ENCODE measurements at places on chromosomes 1 and 21.

- no peaks in the 10 kb centered on the region for H3K27me3 ChIP-seq
- H3K4me3 ChIP-seq: no peak overlapping the region
- H3K4me1 ChIP-seq: peaks cover 46% of the 10 kb centered on the region
- no peaks in the 10 kb centered on the region for H3K36me3 ChIP-seq
- DNase-seq: no peak
Observed at GRCh38 chr1:2209400-2210083, 15.0 kb upstream of the FAAP20 start.

DNA sequence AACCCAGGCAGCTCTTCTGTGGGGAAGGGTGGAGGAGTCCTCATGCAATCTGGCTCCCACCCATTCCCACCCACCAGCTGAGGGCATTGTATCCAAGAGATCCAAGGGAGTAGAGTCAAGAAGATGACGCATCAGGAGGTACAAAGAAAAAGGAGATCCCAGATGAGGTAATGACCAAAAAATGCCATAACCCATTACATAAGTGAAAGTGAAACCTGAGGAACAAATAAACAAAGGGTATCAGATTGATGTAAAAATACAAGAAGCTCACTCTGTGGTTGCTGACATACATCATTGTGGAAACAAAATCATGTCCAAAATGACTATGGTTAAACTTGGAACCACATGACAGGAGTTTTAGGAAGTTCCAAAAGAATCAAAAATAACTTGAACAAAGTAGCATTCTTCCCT lies 42.5 kb downstream of the CCN1 start:
- H3K36me3 ChIP-seq: 0 out of 2 replicates have a peak, but pooled peaks cover 4% of the 10 kb centered on the region
- H3K4me3 ChIP-seq: no peak overlapping the region
- peak overlapping the region; percentile 59 for H3K27ac ChIP-seq
- peak; percentile 89 for DNase-seq
- peaks cover 10% of the 10 kb centered on the region for H3K4me1 ChIP-seq

DNA sequence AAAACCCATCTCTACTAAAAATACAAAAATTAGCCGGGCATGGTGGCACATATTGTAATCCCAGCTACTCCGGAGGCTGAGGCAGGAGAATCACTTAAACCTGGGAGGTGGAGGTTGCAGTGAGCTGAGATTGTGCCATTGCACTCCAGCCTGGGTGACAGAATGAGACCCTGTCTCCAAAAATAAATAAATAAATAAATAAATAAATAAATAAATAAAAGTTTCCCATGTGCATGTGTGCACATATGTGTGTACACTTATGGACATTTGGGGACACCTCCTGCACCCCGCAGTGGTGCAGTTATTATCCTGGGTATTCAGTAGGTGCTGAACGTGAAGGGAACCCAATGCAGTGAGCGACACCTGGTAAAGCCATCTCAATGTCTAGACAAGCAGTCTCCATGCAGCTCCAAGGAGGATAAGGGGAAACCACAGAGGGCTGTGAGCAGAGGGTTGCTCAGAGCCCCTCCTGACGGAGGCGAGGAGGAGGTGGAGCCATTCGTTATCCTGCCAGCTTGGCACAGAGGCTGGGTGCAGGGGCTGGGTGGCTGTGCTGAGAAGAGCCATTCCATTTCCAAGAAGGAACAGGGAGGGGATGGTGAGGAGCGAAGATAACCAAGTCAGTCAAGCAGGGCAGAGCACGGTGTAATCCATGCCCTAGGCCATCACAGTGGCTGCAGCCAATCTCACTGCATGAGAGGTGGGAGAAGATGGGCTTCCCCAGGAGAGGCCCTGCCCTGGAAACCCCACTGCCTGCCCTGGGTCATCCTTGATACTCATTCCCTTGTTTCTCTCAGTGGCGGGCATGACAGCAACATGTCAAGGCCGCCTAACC lies 25.6 kb downstream of the UBIAD1 start:
- H3K27ac ChIP-seq: no peak overlapping the region
- H3K36me3 ChIP-seq: no peaks in the 10 kb centered on the region
- no peak overlapping the region for H3K4me3 ChIP-seq
- DNase-seq: no peak
- no peaks in the 10 kb centered on the region for H3K27me3 ChIP-seq

DNA sequence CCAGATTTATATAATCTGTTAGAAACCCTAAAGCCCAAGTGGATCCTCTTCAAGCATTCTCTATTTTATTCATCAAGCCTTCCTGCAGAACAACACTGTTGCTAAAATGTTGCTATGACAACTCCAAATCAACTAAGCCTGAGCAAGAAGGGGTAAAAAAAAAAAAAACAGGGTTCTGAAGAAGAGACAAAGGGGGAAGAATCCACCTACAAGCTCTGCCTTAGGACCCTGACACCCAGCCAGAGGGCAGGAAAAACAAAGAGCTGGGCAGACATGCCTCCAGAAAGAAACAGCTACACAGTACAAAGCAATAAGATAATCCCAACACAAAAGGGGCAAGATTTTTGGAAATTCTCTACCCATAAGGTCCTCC lies 1.3 kb downstream of the USF1 start:
- peak overlapping the region; percentile 91 for H3K4me3 ChIP-seq
- H3K27me3 ChIP-seq: no peaks in the 10 kb centered on the region
- peak; percentile 64 for DNase-seq

GRCh38 chr1:6088956-6089355 lies 43.3 kb downstream of the KCNAB2 start:
- H3K4me3 ChIP-seq: no peak overlapping the region
- no peak for DNase-seq
- no peak overlapping the region for H3K27ac ChIP-seq
- H3K27me3 ChIP-seq: no peaks in the 10 kb centered on the region

GRCh38 chr1:41101950-41102607 lies 80.6 kb upstream of the SLFNL1 start:
- peak; percentile 94 for DNase-seq
- no peak overlapping the region for H3K4me3 ChIP-seq
- H3K36me3 ChIP-seq: no peaks in the 10 kb centered on the region
- H3K27ac ChIP-seq: peak overlapping the region; percentile 39

- no peak overlapping the region for H3K4me3 ChIP-seq
- H3K4me1 ChIP-seq: peaks cover 6% of the 10 kb centered on the region
- DNase-seq: no peak
- H3K36me3 ChIP-seq: peaks cover 56% of the 10 kb centered on the region
Observed at GRCh38 chr1:39478126-39478915, 13.1 kb upstream of the BMP8A start.

DNA sequence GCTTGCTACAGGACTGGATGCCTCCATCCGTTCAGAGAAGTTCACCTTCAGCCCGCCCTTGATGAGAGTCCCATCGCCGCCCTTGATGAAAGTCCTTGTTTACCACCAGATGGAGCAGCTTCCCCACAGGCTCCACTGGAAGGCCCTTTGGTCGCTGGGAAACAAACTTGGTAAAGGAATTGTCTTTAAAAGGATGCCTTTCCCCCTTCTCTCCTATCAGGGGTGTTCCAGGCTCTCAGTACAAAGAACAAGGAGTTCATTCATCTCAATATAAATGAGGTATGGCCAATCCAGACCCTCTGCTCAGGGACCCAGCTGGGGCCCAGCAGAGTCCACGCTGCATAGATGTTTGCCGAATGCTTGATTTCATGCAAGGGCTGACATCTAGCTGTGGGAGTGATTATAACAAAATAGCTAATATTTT lies 50.8 kb downstream of the CAPN9 start:
- no peaks in the 10 kb centered on the region for H3K27me3 ChIP-seq
- H3K27ac ChIP-seq: no peak overlapping the region
- H3K36me3 ChIP-seq: no peaks in the 10 kb centered on the region
- H3K4me1 ChIP-seq: no peaks in the 10 kb centered on the region
- DNase-seq: peak; percentile 89
- no peak overlapping the region for H3K4me3 ChIP-seq
